ENCODE measurements at places on chromosomes 1 and 21. TPM values are rescaled to one million over a fixed set of nuclear protein-coding genes. Genes with fewer than 3 reads are reported as not detected.

Gene MARK1
- total RNA-seq: 1.9 TPM

Gene S100A9
- 4.5 TPM for total RNA-seq

DNA sequence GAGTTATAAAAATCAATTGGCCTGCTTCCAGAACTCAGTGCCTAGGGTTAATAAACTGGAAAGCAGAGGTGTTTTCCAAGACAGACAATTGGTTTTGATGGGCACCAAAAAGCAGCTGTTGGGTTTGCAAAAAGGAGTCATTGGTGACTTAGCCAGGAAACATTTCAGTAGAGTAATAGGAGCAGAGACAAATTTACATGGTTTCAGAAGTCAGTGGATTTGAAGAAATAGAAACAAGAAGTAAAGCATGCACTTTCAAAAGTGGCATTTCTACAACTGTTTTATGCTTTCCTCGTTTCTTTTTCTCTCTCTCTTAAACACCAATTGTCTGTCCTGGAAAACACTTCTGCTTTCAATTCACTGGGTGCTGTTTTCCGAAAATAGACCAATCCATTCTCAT is 87.8 kb downstream of the GLUL start:
- no peak overlapping the region for H3K27ac ChIP-seq
- H3K4me3 ChIP-seq: no peak overlapping the region
- no peak for DNase-seq
- peaks cover 16% of the 10 kb centered on the region for H3K4me1 ChIP-seq
- no peaks in the 10 kb centered on the region for H3K27me3 ChIP-seq

Gene CHI3L2
- total RNA-seq: not detected

- no peaks in the 10 kb centered on the region for H3K36me3 ChIP-seq
- no peak overlapping the region for H3K27ac ChIP-seq
- no peaks in the 10 kb centered on the region for H3K4me1 ChIP-seq
- peak; percentile 68 for DNase-seq
Measured at GRCh38 chr1:201085902-201086735, 26.1 kb downstream of the CACNA1S start.

Gene GSTM5
- total RNA-seq: 0.88 TPM

Gene PPM1J
- 1.6 TPM for total RNA-seq

Gene NLRP3
- total RNA-seq: 2.6 TPM

DNA sequence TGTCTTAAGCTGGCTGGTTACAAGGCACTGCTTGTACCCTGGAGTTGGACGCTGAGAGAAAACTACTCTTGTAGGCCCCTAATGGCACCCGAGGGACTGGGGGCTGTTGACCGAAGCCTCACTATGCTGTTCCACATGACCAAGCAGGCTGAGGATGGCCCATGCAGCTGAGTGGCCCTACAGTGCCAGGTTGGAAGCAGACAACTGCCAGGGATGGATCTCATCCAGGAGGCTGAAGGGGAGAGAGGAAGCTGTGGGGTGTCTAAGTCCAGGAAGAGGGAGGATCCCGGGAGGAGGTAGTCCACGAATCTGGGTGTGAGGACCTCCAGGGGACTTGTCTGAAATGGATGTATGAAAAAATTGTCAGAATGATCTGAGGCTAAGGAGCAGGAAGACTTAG is 45.8 kb downstream of the FOXD2 start:
- no peak for DNase-seq
- no peaks in the 10 kb centered on the region for H3K36me3 ChIP-seq
- H3K27me3 ChIP-seq: no peaks in the 10 kb centered on the region
- H3K27ac ChIP-seq: no peak overlapping the region

Gene SPOCD1
- not detected for total RNA-seq

Data from pancreas (tissue), 10 donors.